ENCODE measurements at places on chromosomes 1 and 21. TPM values are rescaled to one million over a fixed set of nuclear protein-coding genes. Genes with fewer than 3 reads are reported as not detected.

The MPL gene
- not detected for total RNA-seq

GRCh38 chr1:24779689-24780464, 34.6 kb downstream of the CLIC4 start:
- DNase-seq = no peak

DNA sequence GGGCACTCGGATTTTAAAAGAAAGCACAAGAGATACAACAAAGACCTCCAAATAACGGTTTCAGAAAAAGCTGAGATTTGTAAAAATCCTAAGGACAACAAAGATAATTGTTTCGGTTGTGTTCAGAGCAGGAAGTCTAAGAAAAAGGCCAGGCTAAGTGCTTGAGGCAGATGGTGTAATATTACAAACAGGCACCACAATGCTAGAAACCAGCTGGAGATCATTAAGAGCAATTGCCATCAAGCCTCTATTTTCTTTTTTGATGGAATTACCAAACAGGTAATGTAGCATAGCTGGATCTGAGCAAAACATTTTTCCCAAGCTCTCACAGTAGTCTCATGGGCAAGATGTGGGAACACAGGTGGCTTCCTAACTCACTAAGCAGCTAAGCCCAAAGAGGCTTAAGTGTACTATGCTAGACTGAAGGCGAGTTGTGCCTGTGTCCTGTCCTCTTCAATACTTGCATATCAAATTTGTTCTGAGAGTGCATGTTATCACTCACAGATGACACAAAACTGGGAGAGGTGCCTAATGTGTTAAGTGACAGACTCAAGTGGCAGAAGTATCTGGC, 161.6 kb downstream of the GLUL start:
- DNase-seq = no peak

DNA sequence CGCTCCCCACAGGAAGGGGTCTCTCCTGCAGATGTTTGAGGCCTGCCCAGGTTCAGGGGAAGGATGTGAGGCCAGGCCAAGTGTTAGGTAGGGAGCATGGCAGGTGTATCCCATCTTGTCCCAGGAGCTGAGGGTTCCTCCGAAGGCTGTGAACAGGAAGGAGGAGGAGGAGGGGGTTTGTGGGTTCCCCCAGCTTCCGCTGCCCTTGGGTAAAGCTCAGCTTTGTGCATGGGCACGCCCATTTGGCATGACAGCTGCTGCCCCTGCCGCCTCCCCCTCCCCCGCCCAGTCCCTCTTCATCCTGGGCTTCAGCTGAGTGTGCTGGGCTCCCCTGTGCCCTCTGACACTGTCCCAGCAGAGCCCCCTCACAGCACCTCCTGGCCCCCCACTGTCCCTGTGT, 25.5 kb downstream of the TNFRSF8 start:
- DNase-seq = no peak

The TLR5 gene
- 0.56 TPM for total RNA-seq

DNA sequence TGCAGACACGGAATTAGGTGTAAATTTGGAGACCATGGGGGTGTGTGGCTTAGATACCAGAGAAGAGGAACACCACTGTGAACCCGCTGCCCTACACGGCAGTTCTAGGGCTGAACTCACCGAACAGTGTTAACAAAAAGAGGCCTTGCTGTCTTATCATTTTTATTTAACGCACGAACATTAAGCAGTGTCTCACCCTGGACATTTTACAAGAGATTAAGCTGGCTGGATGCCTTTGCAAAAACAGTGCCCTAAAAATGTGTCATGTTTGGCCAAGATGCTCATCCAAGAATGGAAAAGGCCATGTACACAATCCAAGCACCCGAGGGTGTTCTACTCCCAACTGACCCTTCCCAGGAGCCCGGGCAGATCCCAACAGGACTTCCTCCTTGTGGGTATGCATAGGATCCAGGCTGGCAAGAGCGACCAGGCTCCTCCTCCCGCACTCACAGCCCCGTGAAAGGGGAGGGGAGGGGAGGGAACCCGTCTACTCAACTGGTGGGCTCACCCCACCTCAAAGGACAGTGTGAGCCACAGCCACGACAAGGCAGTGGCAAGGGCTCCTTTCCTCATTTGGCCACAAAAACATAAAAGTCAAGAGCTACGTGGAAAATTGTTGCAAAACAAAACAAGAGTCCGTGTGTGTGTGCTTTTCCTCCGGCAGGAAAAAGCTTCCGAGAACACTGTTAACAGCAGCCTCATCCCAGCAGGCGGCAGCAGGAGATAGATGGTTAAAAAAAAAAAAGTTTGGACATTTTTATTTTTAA, 20.3 kb downstream of the C2CD2 start:
- no peak for DNase-seq

GRCh38 chr1:242004751-242005495, 6.0 kb upstream of the MAP1LC3C start:
- no peak for DNase-seq

The NFIA gene
- total RNA-seq = 0.29 TPM

GRCh38 chr21:34517491-34518245, 5.7 kb upstream of the KCNE1 start:
- DNase-seq = no peak

- DNase-seq = no peak
Observed at GRCh38 chr1:65211331-65211730, 63.3 kb downstream of the AK4 start.

GRCh38 chr1:191508239-191508638, 650.0 kb upstream of the RGS18 start:
- peak; percentile 5 for DNase-seq

DNA sequence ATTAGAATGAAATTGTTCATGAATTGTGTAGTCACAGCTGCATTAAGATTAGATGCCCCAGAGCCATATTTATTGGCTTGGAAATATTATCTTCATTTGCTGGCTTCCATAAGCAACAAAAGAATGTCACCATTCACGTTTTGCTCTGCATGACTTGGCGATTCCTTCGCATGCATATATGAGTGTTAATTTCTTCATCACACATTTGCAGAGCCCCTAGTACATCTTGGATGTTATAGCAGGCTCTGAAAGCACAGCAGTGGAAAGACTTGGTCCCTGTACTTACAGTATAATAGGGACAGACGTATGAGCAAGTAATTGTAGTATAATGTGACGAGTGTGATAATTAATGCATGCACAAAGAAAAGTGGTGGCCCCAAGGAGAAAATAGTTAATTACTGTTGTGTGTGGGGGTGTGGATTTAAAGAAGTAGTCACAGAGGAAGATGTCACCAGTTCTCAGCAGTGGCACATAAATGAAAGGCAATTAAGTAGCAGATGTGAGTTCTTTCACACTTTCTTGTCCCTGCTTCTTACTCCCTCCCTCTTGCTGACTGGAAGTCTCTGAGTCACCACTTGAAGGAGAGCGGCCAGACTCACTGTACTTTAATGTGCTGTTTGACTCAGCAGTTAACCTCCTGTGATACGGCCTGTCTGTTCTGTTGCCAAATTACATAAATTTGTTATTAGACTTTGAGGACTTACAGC, 21.0 kb downstream of the S100A10 start:
- no peak for DNase-seq

DNA sequence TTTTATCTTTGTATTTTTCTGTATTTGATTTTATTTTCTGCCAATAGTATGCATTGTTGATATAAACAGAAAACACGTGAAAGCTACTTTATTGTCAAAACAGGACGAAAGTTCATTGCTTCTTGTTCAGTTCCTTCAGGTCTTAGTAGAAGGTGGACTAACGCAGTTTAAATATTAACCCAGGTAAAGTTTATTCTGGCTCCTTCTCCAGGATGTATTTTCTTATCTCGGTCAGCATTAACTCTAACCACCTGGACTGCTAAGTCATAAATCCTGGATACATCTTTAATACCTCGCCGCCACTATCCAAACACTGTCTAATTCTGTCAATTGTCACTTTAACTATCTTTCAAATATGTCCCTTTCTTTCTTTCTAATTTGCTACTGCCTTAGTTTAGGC, 5.7 kb upstream of the SOAT1 start:
- no peak for DNase-seq

- DNase-seq = no peak
Observed at GRCh38 chr21:42016364-42016985, 6.3 kb upstream of the ZBTB21 start.

DNA sequence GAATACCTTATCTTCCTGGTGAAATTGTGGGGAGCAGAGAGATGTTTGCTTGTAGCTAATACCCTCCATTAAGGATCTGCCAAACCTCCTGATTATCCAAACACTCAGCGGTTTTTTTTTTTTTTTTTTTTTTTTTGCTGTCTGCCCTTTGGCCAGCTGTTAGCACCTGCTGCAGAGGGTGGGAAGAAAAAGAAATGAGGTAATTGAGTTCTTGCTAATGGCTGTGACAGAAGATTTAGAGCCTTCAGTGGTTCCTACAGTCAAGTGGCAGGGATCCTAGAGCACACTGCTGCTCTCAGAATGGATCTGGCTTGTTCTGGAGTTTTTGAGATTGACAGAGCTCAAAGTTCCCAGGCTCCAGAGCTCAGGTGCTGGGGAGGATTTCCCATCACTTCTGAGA, 342.5 kb downstream of the DISC1 start:
- no peak for DNase-seq

The TGFB2 gene
- not detected for total RNA-seq

The RBBP4 gene
- total RNA-seq = 290 TPM

DNA sequence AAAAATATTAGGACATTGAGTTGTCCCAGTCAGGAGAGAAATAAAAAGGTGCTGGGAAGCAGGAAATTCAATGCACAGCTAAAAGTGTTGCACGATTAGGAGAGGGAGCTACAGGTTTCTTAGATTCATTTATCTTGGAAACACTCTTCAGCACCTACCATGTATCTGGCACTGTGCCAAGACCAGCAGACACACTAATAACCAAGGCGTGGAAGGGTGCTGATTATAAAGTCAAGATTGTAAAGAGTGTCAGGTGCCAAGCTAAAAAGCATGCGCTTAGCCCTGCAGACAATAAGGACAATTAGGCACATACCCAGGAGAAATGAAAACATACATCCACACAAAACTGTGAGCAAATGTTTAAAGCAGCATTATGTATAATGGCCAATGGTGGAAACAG, 129.9 kb downstream of the DSCAM start:
- no peak for DNase-seq

DNA sequence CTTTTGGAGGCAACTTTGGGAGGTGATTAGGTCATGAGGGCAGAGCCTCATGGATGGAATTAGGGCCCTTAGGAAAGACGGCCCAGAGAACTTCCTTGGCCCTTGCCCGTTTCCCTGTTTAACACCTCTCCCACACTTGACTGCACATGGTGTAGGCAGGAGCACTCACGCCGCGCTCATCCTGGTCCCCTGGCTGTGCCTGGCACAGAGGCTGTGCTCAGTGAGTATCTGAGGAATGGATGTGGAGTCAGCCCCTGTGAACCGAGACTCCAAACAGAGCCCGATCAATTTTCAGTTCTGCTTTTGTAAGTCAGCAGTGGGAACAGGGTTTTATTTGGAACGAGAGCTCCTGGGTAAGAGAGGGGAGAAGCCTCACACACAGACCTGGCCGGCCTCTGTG, 29.8 kb upstream of the ETV3 start:
- peak; percentile 45 for DNase-seq

The TAL1 gene
- total RNA-seq = 0.05 TPM

The GBP4 gene
- total RNA-seq = 4.3 TPM

DNA sequence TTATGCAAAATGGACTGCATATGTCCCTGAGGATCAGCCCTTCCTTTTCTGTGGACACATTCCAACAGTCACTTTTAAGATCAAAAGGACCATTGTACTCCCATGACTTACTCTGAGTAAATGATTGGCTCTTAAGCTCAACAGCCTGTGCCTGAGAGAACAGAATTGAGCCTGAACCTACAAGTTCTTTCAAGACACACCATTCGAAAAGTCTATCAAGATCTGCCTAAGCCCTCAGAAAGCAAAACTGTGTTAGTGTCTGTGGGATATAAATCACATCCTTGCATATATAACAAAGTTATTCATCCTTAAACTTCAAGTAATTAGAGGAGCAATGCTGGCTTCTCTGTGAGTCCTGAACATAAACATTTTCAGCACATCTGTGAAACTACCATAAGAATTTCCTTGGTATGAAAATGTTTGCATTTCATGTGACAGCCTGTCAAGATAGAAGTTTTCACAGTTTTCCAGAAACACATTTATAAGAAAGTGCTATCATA, 41.6 kb downstream of the PCNX2 start:
- no peak for DNase-seq

- DNase-seq = no peak
Observed at GRCh38 chr21:43995521-43996105, 16.5 kb upstream of the TRAPPC10 start.

DNA sequence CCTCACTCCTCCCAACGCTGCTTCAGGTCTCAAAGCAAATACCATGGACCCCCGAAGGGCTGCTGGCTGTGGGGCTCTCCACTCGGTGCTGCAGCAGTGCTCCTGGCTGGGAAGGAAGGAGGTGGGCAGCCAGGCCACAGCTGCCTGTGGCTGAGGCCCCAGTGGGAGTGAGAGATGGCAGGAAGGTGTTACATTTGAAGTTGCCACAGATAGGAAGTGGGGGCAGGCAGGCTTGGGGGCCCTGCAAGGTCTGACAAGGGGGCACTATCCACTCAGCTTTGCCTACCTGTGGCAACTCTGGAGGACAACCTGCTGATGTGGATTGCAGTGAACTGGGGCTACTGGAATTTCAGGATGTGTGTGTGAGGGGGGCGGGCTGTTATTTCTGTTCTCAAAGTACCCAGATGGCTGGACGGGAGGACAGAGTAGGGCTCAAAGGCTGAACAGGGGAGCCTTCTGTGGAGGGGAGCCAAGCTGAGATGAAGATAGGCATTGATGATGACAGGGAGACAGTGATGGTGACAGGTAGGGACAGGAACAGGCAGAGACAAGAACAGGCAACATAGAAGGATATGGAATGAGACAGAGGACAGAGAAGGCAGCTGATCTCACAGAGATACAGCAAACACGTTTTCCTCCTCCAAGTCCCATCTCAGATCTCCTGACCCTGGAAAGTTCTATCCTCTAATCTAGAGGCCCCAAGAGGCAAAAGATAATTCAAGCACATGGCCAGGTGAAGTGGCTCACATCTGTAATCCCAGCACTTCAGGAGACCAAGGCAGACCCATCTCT, 1.8 kb downstream of the ZNF683 start:
- no peak for DNase-seq

DNA sequence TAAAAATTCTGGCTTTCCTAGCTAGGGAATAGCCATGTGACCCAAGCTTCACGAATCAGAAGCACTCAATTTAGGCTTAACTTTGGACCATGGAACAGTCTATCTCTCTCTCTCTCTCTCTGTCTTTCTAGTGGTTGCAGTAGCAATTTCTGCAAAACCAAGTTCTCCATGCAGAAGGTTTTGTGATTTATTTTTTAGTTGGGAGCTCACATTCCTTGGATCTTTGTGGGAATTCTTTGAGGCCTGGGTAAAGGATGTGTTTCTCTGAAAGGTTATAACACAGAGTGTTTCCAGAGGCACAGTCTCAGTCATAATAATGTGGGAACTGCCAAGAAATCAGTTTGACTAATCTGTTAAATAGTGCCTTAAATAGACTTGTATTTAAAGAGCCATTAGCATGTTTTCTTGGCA, 112.3 kb upstream of the COL11A1 start:
- DNase-seq = no peak

GRCh38 chr1:186577216-186577615, 103.0 kb downstream of the PTGS2 start:
- no peak for DNase-seq

- no peak for DNase-seq
Observed at GRCh38 chr21:31732597-31733550, 956 bp upstream of the SCAF4 start.

The TNFRSF4 gene
- total RNA-seq = 6.5 TPM

Data from GM12878 (cell line).